ENCODE measurements at places on chromosomes 3 and 15.

GRCh38 chr3:124982855-124983254, 48.3 kb upstream of the MUC13 start:
- no peak for DNase-seq

DNA sequence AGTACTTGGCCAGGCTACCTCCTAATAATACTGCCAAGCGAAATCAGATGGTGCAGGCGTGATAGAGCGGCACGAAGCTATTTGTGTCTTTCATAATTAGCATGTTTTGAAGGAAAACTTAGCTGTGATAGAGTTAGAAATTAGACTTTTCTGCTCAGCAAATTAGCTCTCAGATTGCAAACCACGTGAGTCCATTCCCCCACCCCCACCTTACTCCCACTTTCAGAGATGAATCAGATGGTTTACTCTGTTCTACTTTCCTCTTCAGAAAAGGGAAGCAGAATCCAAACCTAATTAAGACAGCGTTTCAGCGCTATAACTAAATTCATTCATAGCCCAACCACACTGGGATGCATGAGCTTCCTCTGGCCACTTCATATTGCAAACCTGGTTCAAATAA, 214.6 kb downstream of the SLCO3A1 start:
- DNase-seq = no peak

DNA sequence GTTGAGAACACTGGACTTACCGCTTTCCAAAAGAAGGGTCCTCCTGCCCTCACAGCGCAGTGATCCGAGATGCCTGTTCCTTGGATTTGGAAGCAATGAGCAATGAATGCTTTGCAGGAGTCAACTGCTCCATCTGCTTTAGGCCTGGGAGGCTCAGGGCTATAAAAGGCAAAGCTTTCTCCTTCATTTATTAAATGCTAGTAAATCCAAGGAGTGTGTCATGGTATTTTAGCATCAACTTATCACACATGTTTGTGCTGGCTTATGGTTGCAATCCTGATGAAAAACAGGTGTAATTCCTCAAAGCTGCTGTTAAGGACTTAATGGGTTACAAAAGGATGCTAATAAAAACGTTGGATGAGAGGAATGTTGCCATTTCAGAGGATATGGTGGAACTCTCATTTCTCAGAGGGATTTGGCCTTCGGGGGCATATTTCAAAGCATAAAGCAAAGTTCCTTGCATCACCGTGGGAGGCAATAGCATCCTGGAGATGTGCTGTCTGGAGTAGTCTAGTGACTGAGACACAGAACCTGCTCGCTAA, 158.5 kb upstream of the TPM1 start:
- no peak for DNase-seq

DNA sequence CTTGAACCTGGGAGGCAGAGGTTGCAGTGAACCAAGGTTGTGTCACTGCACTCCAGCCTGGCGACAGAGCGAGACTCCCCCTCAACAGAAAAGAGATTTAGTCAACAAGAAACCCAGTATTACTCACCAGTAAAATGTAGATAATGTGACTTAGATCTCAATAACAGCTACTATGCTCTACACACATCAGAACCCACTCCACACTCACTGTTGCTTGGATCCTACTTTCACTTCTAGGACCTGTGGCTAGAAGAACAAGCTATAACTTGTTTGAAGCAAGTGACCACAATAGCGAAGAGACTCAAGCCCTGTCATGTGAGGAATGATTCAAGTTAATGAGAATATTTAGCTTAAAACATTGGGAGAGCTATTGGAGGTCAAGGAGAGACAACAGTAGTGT, 100.7 kb downstream of the ANXA2 start:
- DNase-seq = no peak

DNA sequence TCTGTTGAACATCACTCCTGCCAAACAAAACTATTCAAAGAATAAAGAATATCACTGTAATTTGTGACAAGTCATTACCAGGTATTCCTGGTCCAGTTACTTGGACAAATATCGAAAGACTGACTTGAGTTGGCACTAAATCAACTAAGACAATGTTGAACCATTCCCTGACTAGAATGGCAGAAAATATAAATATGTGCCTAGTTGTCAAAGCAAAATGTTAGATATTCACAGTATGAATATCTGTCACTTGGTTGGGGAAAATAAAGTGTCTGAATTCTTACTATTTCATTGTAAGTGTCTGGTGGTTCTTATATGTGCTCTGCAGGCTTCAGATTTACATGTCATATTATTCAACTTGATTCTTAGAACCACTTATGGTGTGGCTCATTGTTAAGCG, 470.2 kb downstream of the NAALADL2 start:
- DNase-seq = no peak

DNA sequence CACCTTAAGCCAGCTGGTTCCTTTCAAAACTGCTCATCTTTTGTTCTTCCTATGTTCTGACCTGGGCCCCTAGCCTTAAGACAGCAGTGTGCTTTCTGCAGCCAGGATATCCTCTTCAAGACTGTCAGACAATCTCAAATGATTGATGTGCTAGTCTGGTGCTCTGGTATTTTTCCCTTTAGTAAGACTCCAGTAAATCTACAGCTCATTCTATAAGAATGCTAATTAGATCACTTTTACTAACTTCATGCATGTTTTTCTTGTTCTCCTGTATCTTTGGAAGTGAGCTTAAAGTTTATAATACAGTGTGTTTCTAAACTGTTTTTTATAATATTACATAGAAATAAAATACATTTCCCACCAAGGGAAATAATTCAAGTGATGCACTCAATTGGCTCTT, 220.9 kb upstream of the NANOGP8 start:
- no peak for DNase-seq
